ENCODE measurements at places on chromosomes 5 and 9. TPM values are rescaled to one million over a fixed set of nuclear protein-coding genes. Genes with fewer than 3 reads are reported as not detected.

GRCh38 chr5:128490761-128491160, 47.3 kb downstream of the FBN2 start:
- no peak for DNase-seq

The PCDHA7 gene
- total RNA-seq = not detected

The DAPK1 gene
- 39.0 TPM for total RNA-seq

DNA sequence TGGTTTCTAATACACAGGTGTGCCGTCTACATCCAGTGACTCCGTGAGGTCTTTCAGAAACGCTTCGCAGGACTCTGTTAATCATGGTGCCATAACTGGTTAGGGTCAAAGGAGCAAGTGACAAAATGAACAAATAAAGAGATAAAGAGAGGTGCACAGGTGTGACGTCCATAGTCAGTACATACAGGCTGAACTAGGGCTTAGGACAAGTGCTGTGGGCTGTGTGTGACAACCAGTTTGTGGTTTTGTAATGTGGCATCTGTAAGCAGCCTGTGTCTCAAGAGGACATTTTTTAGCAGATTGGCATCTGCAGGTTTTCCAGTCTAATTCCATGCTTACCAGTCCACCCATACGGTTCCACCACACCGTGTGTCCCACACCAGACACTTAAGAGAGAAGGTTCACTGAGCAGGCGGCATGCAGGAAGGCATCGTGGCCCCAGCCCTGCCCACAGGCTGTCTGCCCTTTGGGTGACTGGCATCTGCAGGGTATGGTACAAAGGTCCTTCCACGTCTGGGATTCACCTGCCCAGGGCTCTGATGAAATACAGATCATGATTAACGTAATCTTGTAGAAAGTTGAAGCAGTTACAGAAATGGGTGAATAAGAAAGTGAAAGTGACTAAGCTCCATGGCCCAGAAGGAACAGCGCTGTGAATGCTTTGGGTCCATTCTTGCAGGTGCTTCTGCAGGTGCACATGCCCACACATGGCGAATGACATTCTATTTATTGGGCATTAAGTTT, 26.9 kb downstream of the SRD5A1 start:
- peak; percentile 40 for DNase-seq

DNA sequence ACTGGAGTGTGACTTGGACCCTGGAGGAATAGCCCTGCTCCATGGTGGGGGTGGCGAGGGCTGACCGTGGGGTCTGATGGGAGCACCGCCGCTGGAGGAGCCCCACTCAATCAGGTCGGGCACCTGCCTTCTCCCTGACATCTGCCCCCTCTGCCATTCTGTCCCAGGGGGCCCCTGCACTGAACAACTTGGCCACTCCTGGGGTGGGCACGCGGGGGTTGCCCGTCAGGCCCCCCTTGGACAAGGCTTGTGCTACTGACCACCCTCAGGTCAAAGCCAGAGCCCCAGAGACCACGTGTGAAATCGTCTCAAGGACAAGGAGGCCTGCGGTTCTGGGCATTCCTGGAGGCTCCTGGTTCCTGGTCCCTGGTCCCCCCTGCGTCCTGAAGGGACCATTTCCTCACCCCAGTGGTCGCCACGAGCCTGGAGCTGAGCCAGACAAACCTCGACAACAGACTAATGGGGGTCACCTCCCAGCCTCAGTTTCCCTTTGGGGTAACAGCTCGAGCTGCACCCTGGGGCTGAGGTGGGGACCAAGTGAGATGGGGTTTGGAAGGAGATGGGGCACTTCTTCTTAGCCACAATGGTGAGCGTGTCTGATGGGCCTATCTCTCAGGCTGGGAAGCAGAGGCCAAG, 73.4 kb upstream of the RNU6ATAC start:
- no peak for DNase-seq

The C1QTNF2 gene
- total RNA-seq = 0.18 TPM

GRCh38 chr9:134265078-134265477, 61.2 kb upstream of the RXRA start:
- no peak for DNase-seq

The TAF1L gene
- total RNA-seq = under 0.01 TPM

DNA sequence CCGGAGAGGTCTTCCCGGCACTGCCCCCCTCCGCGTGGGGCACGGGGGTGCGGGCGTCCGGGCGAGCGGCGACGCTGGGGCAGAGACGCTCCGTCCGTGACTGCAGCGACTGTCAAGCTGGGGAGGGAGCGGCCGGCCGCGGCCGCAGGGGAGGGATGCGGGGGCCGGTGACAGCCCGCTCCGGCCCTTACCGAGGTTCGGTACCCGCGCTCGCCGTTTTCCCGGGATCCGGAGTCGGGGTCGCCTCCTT, 400 bp downstream of the KDM4C start:
- DNase-seq = no peak

- DNase-seq = no peak
Observed at GRCh38 chr5:14853685-14854084, 17.9 kb downstream of the ANKH start.

GRCh38 chr5:173572431-173573125, 43.9 kb downstream of the BOD1 start:
- no peak for DNase-seq

DNA sequence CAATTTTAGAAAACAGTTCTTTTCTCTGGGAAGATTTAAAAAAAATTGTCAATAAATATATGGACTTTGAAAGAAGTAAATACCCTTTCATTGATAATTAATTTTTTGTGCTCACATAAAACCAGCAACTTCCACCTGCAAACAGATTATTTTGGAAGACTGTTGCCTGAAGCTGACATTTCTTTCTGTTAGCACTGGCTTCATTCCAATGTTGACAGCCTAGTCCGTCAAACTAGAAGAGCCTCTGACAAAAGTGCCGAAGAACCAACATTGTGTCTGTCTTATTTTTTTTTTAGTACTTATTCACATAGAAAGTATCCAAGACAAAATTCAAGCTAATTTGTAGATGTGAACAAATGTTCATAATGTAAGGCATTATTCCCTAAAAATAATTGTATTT, 108.6 kb upstream of the TMEM161B start:
- no peak for DNase-seq

The ZNF483 gene
- total RNA-seq = not detected

GRCh38 chr9:88898039-88898720, 93.1 kb upstream of the S1PR3 start:
- DNase-seq = no peak

DNA sequence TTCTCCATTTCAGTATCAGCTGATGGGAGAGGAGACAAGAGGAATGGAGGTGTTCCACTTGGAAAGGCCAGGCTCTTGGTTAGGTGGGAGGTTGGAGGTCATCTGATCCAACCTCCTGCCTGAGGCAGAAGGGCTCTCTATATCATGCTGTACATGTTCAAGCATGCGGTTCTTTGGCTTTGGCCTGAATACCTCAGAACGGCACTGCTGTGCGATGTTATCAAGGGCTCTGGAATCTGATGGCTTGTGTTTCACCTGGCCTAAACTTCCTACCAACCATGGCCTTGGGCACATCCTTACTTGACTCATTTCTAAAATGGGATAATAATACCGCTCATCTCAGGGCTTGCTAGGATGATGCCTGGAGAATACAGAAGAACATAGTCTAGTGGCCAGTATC, 90.1 kb upstream of the FAM169A start:
- DNase-seq = no peak

The PRR16 gene
- not detected for total RNA-seq

DNA sequence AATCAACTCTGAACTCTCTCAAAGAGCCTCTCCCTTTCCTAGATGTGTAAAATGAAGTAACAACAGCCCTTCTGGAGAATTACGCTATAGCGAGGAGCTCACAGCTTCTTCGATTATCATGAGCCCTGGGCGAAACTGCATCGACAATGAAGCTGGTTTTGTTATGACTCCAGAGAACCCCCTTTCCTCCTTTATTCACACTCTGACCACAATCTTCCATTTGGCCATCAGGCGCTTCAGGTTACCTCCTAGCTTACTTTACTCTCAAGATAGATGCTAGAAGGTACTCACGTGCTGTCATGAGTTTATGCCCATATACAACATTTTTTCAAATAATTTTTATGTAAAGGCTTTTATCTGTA, 362.7 kb upstream of the RFX3 start:
- DNase-seq = no peak

DNA sequence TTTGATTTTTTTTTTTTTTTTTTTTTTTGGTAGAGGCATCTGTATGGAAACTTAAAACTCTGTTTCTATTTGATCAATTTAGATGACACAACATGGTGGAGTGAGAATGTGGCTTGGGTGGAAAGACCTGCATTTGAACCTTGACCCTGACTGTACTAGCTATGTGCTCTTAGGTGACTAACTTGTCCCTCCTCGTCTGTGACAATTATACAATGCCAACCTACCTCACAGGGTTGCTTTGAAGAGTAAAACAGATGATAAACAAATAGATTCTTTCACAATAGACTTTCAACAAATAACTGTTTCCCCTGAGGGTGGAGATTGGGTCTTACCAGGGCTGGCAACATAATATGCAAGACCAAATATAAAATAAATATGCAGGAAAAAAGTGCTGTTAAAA, 109.3 kb downstream of the CRB2 start:
- peak; percentile 13 for DNase-seq

GRCh38 chr5:4758550-4758949, 381.6 kb upstream of the ADAMTS16 start:
- no peak for DNase-seq

DNA sequence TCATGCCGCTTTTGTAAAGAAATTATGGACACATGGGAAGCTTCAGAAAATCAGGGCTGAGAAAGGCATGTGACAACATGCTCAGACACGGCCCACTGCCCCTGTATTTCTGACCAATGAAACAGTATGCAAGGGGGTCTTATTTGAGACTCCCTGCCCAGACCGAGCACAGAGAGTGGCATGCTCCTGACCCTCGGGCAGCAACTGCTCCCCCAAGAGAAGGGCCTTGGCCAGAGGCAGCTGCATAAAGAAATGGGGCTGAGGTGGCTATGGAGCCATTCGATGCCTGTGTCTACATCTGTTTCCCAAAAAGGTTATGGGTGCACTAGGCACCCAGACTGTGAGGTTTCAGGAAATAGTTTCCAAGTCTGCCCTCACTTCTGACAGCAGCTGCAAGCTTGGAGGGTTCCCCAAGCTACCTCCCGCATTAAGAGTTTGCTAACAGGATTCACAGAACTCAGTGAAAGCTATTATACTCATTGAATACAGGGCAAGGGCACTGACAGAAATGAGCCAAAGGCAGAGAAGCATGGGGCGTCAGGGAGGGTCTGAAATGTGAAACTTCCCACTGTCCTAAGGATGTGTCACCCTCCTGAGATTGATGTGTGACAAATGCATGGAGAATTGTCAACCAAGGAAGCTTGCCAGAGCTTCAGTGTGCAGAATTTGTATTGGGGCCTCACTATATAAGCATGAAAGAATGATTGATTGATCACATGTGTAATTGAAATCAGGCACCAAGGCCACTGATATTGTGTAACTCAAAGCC, 94.3 kb downstream of the DAP start:
- DNase-seq = no peak

DNA sequence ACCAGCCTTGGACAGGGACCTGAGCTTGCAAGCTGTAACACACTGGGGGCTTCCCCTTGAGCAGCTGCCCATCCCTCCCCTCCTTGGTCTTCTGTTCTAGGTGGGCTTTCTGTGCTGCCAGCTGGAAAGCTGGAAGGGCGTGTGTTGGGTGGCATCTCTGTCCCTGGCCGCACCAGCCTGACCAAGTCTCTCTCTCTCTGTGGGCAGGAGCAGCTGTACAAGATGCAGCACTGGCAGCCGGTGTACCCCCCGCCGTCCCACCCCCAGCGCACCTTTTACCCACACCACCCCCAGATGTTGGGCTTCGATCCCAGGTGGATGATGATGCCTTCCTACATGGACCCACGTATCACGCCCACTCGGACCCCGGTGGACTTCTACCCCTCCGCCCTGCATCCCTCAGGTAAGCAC, 32.1 kb upstream of the POMT1 start:
- DNase-seq = no peak

DNA sequence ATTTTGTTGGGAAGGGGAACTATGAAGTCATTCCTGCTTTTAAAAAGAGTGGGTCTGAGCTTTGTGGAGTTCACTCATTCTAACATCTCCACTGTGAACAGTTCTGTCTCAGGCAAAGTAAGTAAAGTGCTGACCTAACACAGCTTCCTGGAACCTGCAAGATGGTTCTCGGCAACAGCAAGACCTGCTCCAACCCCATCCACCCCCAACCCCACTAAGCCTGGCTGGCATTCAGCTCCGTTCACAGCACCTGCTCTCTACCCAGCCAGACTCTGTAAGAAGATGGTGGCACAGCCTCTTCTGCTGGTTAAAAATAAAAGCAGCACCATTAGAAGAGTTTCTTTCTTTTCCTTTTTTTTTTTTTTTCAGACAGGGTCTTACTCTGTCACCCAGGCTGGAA, 42.0 kb downstream of the EPB41L4B start:
- no peak for DNase-seq

- DNase-seq = peak; percentile 19
Observed at GRCh38 chr5:178895615-178896571, at the start of gene ZFP2. ZFP2 (plus strand) TSS chr5:178895913; CDS start chr5:178931314, 35,401 bp downstream.

DNA sequence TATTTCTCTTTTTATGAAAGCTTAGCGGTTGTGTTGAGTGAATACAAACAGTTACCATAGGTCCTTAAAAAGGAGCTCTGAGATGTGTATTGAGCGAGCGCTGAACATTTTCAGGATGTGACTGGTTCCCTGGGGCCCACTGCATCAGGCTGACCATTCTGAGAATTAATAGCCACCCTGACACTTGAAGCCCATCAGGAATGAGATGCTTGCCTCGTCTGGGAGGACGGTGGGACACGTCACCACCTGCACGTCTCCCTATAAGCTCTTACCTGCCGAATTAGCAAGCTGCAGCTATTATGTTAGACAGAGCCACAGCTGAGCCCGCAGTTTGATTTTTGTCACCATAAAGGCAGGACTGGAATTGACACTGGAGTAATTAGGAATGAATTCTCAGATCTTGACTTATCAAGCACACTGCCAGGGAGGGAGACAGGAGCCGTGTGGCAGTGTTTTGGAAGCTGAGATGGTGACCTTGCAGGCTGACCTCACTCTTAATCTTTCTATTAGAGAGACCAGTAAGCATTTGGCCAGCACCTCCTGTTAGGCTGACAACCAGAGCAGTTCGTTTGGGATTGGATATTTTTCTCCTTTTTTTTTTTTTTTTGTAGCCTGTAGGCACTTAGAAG, 373.1 kb upstream of the WWC1 start:
- no peak for DNase-seq

DNA sequence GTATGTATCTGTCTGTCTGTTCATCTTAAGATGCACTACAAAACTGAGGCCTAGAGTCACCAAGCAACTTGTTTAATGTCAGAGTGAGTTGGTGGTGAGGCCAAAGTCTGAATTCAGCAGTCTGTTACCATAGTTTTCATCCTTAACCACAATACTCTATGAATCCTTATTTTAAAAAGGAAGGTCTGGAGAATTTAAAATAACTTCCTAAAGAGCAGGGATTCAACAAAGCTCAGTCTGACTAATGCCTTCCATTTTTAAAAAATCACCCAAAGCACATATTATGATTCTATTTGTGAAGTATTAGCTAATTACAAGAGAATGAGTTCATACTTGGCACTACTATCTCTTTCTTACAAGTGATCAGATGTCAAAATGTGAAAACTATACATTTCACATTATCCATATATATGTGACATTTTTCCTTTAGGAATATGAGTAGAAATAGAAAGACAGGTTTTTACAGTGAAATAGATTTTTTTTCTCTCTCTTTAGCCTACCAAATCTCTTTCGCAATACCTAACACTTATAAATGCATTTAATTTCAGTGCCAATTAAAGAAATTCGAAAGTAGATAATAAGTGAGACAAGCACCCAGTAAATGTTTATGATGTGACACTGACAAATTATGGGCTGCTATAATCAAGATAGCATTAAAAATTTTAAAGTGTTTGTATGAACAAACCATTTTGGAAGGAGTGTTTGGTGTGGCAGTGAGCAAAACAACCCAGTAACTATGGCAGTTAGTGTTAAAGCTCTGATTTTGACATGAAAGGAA, 102.3 kb upstream of the CDKN2B start:
- no peak for DNase-seq

GRCh38 chr5:58183078-58183785, 276.7 kb downstream of the PLK2 start:
- no peak for DNase-seq
